ENCODE measurements at places on chromosomes 2 and 18.

DNA sequence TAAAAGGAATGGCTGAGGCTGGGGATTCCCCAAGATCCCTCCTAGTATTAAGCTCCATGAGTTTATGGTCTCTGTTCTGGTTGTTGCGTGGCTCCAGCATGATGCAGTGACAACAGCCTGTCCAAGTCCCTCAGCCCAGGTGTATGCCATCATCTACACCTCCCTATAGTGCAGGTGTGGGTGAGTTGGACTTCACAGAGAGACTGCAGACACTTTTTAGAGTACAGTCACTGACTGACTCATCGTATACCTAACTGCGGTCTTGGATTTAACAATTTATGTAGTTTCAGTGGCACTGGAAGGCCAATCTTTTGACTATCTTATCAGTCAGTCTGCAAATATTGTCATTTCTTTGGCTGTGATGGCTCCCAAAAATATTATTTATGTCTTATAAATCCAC, 415.0 kb downstream of the TMX3 start:
- no peak for DNase-seq

DNA sequence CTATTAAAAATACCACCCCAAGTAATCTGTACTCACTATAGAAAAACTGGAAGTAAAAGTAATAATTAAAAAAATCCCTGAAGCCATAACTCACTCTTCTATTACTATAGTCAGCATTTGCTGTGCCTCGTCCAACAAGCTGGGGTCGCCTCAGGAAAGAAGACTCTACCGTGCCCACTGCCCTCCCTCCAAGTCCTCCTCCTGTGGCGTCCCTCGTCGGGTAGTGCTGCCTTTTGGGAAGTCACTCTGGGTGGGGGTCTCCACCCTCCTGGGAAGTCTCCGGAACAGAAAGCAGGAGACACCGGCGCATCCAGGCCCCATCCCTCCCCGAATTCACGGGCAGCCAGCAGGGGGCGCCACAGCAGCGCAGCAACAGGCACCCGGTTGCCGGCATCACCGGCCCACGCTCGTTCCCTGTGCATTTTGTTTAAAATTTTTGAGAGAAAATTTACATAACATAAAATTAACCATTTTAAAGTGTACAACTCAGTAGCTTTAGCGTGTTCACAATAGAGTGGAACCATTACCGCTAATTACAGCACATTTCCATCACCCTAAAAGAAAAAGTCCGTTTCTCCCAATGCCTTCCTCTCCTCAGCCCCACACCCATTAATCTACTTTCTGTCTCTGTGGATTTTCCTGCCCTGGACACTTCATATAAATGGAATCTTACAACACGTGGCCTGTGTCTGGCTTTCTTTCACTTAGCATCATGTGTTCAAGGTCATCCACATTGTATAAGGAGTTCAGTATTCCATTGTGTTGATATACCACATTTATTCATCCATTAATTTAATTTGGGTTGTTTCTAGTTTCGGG, 62.2 kb downstream of the ADNP2 start:
- no peak for DNase-seq

DNA sequence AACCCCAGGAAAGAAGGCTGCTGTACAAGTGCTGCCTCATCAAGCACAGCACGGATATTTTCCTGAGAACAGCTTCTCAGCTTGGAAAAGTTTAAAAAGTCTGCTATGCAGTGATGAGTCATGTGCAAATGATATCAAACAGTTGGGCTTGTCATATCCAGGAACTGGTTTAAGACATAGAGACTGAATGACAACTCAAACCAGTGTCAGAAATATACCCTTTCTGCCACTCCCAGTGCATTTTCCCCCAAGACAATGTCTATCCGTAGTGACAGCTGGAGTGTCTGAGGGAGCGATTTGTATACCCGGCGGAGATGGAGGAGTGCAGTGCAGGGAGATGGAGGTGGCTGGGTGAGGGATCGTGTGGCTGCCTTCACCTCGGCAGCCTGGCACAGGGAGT, 28.2 kb downstream of the SOX11 start:
- DNase-seq = no peak

DNA sequence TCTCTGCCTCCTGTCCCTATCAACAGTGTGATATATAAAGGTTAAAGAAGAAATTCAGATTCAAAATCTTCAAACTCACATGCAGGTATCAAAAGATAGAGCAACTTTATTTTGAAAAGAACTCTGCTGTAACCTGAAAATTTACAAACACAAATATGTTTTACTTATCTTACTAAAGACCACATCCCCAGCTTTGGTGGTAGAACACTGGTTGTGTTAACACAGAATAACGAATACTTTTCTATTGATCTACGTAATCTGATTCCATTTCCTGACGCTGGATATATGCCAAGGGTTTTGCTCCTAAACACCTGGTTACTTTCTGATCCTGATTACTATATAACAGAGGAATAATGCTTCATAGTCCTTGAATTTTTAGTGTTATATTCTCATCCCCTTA, 23.1 kb upstream of the SLC39A10 start:
- DNase-seq = no peak

GRCh38 chr18:36169938-36170337, 17.4 kb upstream of the MOCOS start:
- no peak for DNase-seq

GRCh38 chr18:58041633-58042032, 2.4 kb upstream of the NEDD4L start:
- DNase-seq = no peak

All from NCI-H1436 treated with DMSO at 0.1 percent for 48 hours (cell line).